ENCODE measurements at places on chromosomes 1 and 21. TPM values are rescaled to one million over a fixed set of nuclear protein-coding genes. Genes with fewer than 3 reads are reported as not detected.

DNA sequence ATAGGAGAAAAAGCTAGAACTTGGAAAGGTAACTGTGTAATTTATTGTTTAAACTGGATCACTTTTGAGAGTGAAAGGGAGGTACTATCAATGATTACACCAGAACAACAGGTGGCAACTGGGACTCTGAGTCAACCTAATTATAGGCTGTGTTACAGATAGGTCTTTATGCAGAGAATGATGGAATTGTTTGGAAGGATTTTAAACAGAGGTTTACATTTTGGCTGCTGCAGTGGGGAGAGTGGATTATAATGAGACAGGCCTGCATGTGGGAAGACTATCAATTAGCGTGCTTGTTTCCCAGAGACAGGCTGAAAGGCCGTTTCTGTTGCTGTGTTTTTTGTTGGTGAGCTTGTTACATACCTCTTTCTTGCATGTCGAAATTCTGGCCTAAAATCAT, 432.9 kb downstream of the PLA2G4A start:
- DNase-seq = no peak

GRCh38 chr1:50929376-50929958, 30.6 kb downstream of the FAF1 start:
- peak; percentile 9 for DNase-seq

GRCh38 chr21:45854690-45855247, 126.8 kb upstream of the COL6A1 start:
- DNase-seq = no peak

GRCh38 chr1:182235952-182236650, 155.5 kb downstream of the GLUL start:
- no peak for DNase-seq

DNA sequence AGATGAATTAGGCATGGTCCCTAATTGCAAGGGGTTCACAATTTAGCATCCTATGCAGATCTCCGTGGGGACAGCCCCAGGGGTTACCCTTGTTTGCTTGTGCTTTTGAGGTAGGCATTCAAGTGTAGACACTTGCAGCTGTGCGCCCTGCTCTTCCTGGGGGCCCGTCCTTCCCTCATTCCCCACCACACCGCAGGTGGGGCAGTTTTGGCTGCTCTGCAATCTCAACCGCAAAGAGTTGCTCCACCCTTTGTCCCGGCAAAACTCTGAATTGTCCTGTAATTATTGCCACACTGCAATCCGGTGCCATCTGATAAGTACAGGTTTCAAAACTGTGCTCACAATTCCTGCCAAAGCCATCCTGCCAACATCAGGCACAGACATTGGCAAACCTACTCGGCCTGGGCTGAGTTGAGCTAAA, 65.4 kb upstream of the LYST start:
- DNase-seq = no peak

DNA sequence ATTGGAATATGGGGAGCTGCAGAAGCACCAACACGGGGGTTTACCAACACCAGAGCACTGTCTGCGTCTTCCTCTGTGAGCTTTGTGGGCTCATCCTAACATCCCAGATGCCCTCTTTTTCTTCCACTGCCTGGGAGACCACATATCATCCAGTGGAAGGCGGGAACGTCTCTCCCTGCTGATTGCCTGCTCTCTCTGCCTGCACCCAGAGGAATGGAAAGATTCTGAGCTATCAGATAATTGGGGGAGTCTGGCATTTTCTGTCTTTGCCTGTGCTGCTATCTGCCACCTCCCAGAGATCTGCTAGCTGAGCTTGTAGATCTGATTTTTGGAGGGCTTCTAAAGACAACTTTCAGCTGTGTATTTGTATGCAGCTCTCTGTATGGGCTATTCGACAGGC, 166.2 kb upstream of the PLXNA2 start:
- no peak for DNase-seq

- DNase-seq = no peak
Observed at GRCh38 chr1:143698016-143698415, 273.8 kb downstream of the FAM72C start.

DNA sequence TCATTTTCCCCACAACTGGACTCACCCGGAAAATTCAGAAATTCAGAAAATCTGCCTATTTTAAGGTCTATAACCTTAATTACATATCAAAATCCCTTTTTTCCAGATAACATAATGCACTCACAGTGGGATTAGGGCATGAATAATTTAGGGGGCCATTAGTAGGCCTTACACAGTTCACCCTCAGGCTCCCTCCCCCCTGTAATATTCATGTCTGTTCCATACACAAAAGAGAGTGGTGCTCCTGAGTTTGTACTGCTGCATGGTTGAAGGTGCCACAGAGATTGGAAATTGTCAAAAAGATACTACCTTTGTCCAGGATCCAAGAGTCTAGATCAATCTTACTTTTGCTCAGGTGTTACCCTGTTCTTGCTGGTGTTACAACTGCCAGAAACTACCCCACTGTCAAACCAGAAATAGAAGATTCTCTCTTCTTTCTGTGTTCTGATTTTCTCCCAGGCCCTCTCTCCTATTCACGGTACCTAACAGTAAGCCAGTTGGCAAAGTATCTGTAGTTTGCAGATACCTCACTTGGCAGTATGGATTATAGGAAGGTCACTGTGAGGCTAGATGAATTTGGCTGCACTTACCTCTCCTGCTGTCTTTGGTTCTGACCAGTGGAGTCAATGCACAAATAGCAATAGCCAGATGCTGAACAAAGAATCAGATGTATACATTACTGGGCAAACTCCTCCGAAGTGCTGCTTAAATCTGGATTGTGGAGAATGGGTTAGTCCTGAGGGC, 53.2 kb downstream of the C1orf198 start:
- no peak for DNase-seq

Gene DCST2
- 1.3 TPM for polyA plus RNA-seq

Gene MANEAL
- 3.8 TPM for polyA plus RNA-seq

DNA sequence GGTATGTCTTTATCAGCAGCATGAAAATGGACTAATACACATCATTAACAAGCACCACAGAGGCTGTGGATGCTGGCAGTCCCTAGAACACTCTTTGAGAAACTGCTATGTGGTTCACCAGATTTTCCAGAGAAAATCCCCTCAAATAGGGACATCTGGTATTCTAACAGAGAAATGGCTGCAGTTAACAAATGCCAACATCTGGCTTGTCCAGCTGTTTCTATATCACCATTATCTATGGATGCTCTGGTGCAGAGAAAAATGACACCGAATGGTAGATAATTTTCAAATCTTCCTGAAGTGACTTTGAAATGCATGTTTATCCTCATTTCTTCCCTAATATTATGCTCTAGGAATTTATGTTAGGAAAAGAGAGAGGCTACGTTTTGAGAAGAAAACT, 403.5 kb upstream of the PROX1 start:
- DNase-seq = no peak

GRCh38 chr1:13224480-13225060, 1.4 kb downstream of the PRAMEF18 start:
- DNase-seq = no peak

- no peak for DNase-seq
Observed at GRCh38 chr1:206706298-206706791, 21.6 kb downstream of the MAPKAPK2 start.

DNA sequence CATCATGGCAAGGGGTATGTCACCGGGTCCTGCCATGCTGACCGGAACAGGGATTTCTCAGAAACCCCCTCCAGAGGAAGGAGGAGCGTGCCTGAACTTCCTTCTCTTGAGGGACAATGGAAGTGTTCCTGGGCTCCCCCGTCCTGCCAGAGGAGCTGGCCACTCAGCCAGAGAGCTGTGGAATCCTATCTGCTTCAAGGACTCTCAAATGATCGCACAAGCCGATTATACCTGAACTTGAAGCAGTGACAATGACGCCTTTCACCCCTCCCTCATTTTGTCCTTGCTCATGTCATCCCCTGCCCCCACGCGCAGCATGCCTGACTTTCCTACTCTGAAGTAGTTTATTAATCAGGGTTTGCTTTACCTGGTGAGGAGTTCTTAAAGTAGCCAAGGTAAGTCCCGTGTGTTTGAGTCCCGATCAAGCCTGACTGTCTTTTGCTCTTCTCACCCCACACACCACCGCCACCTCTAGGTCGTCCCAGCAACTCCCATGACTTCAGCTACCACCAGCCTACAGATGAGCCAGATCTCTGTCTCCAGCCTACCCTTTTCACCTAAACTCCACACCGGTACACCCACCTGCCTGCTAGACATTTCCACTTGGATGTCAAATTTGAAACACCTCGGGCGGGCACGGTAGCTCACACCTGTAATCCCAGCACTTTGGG, 25.0 kb upstream of the PRELP start:
- no peak for DNase-seq
